ENCODE measurements at places on chromosomes 12 and 14.

- no peak for DNase-seq
Measured at GRCh38 chr12:98259693-98260092, 255.7 kb upstream of the TMPO start.

- no peak for DNase-seq
Measured at GRCh38 chr14:99268810-99269707, 2.9 kb downstream of the BCL11B start.

DNA sequence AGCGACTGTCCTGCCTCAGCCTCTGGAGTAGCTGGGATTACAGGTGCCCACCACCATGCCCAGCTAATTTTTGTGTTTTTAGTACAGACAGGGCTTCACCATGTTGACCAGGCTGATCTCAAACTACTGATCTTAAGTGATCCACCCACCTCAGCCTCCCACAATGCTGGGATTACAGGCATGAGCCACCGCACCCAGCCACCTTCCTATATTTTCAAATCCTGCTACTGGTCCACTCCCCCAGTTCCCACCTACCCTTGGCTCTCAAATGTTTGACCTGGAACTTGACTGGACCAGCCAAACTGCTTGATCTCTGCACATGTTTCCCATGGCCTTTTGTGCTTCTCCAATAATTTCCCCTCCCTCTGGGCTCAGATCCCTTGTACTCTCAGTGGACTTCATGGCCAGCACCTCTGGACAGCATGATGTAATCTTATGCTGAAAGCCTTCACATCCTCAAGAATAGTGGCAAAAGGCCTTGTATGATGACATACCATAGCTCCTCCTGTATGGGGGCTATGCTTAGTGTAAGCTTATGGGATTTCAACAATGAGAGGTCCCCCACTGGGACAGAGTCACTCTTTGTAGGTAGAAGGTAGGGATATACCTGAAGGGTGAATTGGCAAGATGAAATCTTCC is 2.5 kb upstream of the CCDC184 start:
- no peak for DNase-seq

DNA sequence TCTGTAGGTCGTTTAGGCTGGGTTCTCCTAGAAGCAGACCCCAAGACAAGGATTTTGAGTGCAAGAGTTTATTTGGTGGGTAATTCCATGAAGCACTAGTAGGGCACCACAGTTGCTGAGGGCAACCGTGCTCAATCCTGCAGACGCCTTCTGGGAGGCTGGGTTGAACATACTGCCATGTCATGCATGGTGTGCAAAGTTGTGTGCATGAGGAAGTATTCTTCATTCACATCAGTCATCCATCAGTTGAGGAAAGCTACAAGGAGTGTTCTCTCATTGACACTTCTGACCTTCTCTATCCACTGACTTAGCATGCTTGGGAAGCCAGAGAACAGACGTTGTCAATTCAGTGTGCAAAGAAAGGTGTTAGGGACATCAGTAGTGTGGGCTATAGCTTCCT is 179.2 kb downstream of the PTPN11 start:
- DNase-seq, result no peak

DNA sequence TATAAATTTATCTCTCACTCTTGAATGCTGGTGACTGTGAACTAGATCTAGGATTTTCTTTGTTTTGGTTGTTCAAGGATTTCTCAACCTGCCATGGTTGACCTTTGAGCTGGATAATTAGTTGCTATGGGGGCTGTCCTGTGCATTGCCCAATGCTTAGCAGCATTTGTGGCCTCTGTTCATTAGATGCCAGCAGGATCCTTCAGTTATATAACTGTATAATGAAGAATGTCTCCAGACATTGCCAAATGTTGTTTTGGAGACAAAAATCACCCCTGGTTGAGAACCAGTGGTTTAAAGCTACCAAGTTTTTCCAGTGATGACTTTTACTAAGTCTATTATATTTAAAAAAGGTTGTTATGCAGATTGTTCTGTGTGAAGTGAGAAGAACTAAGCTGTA is 147.9 kb upstream of the STXBP6 start:
- no peak for DNase-seq

DNA sequence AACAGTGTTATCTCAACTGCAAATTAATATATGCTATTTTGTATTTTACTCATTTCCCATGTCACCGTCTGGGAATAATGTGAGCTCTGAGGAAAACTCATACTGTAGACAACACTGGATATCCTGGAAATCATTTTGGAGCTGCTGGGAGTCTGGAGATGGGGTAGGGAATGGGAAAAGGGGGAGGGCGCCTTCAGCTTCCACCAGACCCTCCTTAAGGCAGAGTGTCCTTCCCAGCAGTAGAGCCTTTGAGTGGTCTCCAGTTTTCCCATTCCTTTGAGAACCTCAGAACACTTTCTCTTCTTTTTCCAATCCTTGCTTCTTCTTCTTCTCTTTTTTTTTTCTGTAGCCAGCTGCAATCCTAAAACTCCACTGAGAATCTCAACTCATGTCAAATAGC is 5.4 kb upstream of the LRIG3 start:
- no peak for DNase-seq

DNA sequence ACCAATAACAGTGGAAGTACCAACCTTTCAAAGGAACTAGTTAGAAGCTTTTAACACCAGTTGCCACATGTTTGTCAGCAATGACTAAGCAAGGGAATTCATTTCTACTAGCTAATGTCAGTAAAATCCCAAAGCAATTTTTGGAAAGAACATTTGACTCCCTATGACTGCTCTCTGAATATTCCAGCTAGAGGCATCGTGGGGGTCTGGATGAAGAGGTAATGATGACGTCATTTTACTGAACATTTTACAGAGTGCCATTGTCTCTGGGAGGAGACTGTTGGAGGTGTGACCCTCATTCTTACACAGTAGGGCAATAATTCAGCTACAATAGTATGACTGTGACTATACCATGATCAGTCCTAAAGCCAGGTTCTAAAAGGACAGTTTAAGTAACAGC is 204.8 kb downstream of the ITPR2 start:
- no peak for DNase-seq

GRCh38 chr12:78540606-78541336 is 323.8 kb upstream of the SYT1 start:
- DNase-seq, result no peak

Measured in stimulated activated CD4-positive, alpha-beta T cell treated with anti-CD3 and anti-CD28 coated beads, TNF-alpha, amount 100 ng/mL, for 1 hour (primary cell).